ENCODE measurements at places on chromosomes 6 and 20.

GRCh38 chr20:39291301-39291700 is 329.2 kb downstream of the DHX35 start:
- no peak for DNase-seq

GRCh38 chr20:47501116-47501481 is 588 bp upstream of the NCOA3 start:
- peak; percentile 10 for DNase-seq

- no peak for DNase-seq
These were observed 92.0 kb downstream of the OLIG3 start for GRCh38 chr6:137402143-137402680.

- no peak for DNase-seq
These were observed 368.8 kb upstream of the SASH1 start for GRCh38 chr6:147973806-147974205.

DNA sequence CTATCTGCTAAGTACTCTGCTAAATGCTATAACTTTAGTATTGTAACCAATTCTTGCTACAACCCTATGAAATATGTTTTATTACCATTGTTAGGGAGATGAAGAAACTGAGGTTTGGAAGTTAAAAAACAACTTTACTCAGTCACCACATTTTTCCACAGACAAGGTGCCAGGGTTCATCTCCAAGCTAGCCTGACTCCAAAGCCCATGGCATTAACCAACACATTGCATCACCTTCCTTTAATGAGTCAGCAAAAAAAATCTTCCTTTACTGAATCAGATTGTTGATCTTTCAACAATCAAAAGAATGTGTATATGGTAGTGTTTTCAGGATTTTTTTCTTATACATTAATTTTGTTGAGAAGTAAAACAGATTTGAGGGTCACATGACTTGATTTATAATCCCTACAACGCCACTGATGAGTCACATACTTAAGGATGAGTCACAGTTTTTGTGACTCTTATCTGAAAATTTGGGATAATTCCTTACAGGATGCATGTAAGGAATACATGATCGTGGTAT is 41.5 kb downstream of the MAN1A1 start:
- no peak for DNase-seq

DNA sequence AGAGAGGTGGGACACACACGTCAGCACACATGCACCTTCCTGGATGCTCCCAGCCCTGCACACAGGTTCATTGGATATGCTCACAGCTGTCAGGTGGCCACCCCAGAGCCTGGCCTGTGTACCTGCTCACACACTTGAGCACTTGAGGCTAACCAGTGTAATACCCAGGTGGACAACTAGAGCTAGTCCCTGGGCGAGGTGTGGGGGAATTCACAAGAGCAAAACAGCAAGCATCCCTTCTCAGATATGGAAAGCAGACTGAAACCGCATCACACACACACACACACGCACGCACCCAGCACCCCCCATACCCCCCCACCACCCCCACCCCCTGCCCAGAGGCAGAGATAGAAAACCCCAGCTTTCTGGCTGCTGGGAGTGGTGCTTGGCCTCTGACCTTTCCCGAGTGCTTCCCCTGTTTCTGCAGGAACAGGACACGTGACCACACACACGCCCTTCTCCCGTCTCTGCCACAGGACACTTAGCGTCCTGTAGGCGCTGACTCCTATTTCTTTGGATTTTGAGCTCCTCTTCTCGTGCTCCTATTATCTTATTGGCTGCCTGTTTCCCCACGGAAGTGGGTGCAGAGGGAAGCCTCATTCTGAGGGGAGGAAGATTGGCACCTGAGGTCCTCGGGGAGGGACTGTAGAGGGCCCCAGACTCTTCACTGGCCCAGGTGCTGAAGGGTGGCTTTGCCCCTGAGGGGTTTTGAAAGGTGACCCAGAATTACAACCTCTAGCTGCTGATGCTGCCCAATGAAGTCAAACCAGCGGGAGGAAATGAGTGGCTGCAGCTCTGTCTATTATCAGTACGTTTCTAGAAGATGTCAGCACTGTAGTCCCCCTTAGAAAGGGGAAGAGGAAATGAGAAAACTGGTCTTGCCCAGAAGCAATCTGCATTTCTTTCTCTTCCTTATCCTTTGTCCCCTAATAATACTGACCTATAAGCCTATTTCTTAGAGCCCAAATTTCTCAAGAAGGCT is 65.8 kb downstream of the SYTL3 start:
- DNase-seq = no peak

DNA sequence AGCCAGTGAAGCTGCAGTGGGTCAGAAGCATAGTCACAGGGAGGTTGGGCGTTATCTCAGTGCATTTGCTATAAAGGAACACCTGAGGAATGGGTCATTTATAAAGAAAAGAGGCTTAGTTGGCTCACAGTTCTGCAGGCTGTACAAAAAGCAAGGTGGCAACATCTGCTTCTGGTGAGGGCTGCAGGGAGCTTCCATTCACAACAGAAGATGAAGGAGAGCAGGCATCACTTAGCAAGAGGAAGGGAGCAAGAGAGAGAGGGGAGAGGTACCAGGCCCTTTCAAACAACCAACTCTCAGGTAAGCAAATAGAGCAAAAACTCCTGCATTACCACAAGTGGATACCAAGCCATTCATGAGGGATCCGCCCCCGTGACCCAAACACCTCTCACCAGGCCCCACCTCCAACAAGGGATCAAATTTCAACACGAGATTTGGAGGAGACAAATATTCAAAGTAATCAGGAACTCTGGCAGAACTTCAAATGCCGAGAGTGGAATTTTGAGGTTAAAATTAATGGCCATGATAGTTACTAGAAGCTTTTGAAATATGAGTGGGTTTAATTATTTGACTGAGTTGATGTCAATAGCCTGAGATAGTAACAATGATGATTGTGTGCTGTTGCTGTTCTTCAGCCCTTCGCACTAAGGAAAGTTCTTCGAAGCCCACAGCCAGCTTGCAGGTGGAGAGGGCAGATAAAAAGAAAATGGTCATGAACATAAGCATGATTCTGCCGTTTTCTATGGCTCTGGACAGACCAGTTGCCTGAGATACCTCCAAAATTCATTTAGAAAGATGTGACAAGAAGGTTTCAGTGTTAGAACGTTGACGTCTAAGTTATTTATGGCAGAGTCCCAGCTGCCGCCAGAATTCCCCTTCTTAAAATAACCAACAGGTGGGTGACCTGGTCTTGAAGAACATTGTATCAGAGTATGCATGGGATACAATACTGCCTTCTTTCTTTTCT is 55.3 kb upstream of the ADTRP start:
- DNase-seq = no peak

GRCh38 chr20:34042262-34042661 is 48.6 kb downstream of the RALY start:
- no peak for DNase-seq

DNA sequence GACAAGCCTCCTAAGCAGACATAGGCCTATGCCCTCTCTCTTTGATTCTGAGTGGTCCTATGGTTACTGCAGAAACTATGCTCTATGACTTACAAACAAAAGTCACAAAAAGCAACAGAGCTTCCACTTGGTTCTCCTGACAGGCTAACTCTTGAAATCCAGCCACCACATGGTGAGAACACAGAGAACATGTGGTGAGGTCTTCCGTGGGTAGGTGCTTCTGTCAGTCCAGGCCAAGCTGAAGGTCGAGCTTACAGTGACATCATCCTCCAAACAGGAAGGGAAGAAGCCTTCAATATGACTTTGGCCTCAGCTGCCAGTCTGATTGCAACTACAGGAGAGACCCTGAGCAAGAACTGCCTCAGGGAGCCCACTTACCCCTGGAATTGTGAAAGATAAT is 265.5 kb downstream of the TBX18 start:
- no peak for DNase-seq

DNA sequence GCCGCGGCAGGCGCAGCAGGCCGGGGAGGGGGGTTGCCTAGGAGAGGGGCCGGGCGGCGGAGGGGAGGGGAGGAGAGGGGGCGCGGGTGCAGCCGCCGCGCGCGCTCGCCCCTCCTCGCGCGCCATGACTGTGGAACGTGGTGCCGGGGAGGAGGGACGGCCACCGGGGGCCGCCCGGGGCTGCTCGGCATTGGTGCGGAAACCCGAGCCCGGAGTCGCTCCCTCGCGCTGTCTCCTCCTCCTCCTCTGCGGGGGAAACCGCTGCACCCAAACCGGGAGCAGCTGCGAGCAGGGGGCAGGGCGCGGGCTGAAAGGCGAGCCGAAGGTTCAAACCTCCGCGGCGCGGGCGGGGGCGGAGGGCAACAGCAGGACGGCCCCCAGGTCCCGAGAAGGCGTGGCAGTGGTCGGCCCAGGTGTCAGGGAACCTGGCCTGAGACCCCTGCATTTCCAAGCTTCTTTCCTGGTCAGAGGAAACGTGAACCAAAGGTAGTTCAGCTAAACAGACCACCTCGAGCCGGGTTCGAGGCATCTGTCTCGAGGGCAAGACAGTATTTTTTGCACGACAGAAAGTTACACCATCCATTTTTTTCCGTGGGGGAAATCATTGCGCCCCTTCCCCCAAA is 1.4 kb upstream of the TRERF1 start:
- DNase-seq = peak; percentile 80

DNA sequence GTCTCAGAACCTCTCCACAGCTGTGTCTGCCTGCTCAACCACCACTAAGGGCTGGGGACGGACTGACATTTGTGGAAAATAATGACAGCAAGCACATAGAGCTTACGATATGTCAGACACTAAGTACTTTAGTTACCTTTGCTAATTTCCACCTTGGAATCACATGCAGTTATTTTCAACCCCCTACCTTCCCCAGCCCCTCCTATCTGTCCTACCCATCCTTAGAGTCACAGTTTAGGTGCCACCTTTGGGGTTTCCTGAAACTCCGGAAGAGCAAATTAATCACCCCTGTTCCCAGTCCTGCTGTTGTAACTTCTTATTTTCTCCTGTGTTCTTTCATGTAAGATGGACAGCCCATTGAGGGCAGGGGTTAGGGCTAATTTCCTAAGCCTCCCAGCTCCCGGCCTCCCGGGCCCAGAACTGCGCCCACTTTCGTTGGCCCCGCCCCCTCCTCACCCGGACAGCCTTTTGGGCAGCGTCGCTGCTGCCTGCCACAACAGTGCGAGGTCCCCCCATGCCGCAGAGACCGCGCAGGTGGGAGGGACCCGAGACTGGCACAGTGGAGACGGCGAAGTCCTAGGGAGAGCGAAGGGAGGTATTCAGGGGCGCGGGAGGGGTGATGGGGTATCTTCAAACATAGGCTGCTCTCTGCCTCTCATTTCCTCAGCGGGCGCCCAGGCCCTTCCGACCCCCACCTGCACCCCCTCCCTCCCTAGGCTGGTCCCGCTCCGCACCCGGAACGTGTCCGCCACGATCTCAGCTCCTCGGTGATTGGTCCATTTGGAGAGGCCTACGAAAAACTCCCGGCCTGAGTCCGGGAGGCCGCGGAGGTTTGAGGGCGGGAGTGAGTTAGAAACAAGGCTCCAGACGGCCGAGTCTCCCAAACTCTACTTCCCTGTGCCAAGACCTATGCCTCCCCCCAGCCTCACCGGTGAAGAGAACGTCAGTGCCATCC is 1.1 kb downstream of the DDAH2 start:
- no peak for DNase-seq

- DNase-seq = no peak
These were observed 620.5 kb downstream of the DOK5 start for GRCh38 chr20:55095745-55096400.

DNA sequence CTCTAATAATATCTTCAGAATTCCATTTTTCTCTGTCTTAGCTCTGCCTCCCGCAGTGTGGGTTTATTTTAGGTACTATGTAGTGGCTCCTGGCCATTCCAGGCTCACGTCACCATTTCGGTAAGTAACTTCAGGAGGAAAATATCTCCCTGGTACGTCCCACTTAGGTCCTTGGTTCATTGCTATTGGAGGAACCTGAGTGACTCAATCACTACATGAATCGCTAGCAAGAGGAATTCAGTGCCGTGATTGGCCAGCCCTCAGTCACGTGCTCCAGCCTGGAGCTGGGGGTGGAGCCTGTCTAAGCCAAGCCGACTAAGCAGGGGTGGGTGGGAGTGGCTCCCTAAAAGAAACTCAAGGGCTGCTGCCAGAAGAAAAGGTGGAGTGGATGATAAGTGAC is 67.3 kb upstream of the E2F3 start:
- DNase-seq = no peak

GRCh38 chr20:18012901-18013300 is 44.1 kb downstream of the MGME1 start:
- DNase-seq = no peak

- no peak for DNase-seq
These were observed 19.5 kb upstream of the SIRT5 start for GRCh38 chr6:13554929-13555333.

Measured in NCI-H1694 (cell line).